ENCODE measurements at places on chromosomes 3 and 15.

DNA sequence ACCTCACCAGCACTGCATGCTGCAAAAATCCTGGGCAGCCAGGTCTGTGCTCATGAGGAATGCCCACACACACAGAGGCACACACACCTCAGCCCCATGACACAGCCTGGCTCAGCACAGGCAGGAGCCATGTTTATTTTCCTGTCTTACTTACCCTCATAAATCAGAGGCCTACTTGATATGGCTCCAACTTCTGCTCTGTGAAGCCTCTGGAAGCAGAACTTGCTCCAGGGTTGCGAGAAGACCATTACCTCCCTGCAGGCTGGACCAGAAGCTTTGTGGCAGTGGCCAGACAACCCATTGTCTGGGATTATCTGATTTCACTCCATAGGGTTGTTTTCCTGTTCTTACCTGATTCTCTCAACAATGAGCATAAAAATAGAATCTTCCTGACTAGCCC lies 43.8 kb upstream of the CMTM8 start:
- DNase-seq: no peak

- DNase-seq: no peak
Observed at GRCh38 chr3:196096382-196096953, 14.6 kb upstream of the TFRC start.

DNA sequence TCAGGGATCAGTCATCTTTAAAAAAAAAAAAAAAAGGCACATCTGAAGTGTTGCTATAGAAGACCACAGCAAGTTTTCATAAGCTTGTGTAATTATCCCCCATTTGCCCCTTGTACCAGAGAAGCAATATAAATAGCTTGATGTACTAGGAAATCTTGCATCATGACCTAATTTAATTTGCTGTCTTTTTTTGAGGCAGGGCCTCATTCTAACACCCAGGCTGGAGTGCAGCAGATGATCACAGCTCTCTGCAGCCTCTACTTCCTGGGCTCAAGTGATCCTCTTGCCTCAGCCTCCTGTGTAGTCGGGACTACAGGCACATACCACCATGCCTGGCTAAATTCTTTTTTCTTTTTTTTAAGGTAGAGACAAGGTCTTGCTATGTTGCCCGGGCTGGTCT lies 88.7 kb downstream of the ARIH1 start:
- DNase-seq: no peak

- DNase-seq: peak; percentile 78
Observed at GRCh38 chr3:16511681-16512434, 1.6 kb downstream of the RFTN1 start.

GRCh38 chr15:62326460-62327011 lies 161.5 kb upstream of the C2CD4B start:
- no peak for DNase-seq

DNA sequence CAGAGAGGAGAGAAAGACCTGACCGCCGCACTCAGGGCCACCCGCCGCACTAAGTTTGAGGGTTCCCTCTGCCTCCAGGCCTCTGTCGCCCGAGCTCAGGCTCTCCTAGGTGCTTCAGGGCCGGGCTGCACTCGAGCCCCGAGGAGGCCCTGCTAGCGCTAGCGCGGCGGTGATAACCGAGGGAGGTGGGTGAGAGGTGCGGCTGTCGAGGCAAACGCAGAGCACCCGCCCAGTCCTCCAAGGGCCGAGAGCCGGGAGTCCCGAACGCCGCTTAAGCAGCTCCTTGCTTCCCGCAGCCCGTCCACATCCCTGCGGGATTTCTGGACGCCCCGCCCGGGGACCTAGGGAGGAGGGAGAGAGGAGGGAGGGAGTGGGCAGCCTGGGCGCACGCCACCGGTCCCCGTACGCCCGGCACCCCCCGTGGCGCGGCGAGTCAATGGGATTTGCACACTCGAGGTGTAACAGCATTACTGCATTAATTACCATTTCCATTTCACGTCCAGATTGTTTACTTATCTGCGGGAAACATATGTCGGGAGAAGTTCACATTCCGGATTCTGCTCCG lies 6.8 kb downstream of the SOX14 start:
- DNase-seq: no peak

DNA sequence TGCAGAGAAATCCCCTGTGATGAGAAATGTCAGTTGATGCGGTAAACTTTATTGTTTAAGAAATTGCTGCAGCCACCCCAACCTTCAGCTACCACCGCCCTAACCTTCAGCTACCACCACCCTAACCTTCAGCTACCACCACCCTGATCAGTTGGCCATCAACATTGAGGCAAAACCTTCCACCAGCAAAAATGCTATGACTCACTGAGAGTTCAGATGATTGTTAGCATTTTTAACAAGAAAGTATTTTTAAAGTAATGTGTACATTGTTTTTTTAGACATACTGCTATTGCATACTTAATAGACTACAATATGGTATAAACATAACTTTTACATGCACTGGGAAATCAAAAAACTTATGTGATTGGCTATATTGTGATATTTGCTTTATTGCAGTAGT lies 30.0 kb downstream of the U2SURP start:
- peak; percentile 42 for DNase-seq

DNA sequence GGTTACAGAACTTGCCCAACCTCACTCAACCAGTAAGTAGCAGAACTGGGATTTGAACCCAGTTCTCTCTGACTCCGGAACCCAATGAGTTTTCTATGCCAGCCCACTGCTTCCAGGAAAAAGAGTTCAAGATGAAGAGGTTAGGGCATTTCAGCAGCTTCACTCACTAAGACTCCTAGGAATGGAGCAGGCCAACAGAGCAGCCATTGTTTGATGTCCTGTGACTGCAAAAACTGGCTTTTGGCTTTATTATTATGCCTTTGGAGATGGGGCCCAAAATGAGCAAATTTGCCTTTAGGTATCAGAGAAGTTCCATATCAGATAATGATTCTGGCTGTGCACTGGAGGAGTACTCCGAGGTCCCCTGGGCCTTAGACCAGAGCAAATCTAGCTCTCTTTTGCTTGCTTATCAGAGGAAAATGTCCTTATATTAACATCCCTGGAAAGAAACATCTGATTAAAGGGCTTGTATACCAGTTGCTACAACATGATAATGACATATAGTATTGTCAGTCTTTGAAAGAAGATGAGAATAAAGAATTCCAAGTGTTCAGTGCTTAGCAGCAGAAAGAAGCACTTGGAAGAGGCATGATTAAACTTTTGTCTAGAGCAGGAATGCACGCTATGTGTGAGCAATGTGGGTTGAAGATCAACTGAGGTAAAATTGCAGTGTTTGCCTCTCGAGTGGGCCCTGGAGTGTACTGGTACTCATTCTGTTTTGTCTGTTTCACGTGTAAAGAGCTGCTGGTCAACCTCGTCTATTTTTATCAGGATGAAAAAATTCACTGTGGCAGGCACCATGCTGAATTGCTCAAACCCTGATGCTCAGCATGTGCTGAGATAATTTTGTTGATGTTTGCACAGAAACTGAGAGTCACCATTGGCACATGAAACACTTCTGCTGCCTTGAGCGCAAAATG lies 21.8 kb upstream of the KLHL24 start:
- no peak for DNase-seq
